ENCODE measurements at places on chromosomes 1 and 21.

DNA sequence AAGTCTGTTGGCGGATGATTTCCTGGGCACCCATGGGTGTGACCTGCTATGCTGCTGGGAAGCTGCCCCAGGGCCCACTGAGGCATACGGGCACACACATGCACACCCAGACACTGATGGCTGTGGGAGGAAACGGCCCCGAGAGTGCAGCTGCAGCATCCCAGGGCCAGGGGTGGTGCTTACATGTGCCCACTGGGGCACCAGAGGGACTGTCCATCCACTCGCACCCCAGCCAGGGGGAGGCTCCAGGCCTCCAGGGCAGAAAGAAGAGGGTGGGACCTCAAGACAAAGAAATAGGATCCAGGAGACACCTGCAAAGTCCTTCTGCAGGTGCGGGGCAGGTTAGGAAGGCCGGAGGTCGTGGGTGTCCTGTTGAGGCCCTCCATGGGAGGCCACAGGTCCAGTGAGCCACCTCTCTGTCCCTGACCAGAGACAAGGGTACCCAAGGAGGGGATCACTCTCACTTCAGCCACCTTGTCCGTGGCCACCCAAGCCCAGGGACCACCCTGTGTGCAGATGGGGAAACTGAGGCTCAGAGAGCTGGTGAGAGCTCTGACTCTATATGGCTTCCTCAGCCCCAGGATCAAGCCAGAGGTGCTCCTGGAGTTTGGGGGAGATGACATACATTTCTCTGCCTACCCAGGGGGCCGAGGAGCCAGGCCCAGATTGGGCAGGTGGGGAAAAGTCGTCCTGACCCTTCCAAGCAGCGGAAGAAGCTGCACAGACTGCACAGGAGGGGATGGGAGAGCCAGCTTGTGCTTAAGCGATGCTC is 57.1 kb downstream of the WNT9A start:
- no peak for DNase-seq

DNA sequence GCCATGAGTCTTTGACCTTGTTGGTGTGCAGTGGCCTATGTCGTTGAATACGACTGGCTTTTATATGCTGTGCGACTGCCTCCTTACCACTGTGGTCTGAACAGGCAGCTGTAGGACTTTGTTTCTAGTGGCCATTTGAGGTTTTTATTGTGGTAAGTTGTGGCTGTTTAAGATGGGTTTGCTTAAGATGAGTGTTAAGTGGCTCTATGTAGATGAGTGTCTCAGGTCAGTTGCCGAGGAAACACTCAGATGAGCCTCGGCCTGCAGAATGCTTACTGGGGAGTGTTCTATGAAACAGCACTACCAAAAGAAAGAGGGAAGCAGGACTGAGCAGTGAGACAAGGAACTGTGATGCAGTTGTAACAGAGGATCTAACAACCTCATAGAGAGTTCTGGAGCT is 14.9 kb upstream of the CD1C start:
- no peak for DNase-seq

DNA sequence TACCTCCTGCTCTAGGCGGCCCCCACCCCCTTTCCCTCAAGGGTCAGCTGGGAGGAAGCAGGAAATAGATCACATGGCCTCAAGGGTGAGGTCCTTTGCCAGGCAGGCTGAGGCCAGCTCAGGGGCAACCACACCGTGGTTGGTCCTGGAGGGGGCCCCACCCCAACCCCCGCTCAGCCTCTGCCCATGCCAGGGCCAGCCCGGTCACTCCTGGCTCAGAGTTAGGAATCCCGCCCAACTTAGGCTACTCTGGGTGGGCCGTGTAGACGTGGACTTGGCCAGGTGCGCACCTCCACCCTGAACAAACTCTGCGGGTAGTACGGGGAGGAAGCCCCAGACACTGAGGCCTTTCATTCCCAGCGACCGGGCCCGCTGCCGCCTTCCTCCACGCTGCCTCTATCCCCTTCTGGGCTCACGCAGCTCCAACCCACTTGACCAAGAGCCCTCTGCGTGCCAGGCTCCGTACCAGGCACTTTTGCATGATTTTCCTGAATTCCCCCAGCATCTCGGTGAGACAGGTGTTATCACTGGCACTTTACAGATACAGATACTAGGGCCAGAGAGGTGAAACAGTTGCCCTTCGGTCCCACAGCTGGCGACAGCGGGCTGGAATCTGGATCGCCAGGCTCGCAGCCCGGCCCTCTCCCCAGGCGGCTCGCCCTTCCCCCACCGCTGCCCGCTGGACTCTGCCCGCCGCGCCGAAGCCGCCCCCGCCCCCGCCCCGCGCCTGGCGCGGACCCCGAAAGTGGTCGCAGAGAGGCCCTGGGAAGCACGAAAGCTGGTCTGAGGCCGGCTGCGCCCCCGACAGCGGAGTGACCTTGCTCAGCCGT is 769 bp downstream of the GALE start:
- no peak for DNase-seq

DNA sequence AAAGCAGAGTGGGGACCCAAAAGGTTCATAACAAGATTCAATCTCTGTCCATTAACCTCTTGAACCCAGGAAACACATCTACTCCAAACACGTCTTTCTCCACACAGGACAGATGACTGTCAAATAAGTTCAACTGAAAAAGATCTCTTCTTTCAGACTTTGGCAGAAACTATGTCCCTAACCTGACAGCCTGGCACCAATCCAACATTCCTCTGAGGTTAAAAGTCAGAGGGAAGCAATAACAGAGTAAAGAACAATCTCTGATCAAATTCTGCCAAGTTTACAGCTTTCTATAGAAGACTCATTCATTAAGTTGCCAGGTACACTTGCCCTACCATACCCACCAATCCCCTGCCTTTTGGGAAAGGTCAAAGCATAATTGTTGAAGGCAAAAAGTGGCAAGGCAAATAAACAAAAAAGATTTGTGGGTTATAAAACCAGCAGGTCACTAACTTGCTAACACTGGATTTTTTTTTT is 31.9 kb downstream of the OTUD7B start:
- no peak for DNase-seq

GRCh38 chr1:21873761-21874160 is 61.7 kb downstream of the LDLRAD2 start:
- no peak for DNase-seq

DNA sequence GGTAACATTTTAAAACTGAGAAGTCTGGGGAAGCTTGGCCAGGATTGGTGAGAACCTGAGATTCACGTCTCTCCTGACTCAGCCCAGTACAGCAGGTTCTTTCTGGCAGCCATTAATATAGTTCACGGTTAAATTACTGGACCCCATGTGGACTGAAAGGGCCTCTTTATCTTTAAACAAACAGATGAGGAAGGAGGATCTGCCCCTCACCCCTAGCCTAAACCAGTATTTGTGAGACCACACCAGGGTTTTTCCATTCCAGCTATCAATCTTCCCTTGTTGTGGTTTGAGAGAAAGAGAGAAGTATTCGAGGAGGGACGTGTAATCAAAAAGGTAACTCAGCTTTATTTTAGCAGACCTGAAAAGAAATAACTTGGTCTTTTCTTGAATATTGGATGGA is 137.1 kb downstream of the PROX1 start:
- no peak for DNase-seq

All from activated naive CD8-positive, alpha-beta T cell treated with anti-CD3 and anti-CD28 coated beads, Interleukin-2, amount 50 U/mL, for 16 hours (primary cell).